CD8-positive, alpha-beta T cell (primary cell): ENCODE measurements at places on chromosomes 16 and 17.

DNA sequence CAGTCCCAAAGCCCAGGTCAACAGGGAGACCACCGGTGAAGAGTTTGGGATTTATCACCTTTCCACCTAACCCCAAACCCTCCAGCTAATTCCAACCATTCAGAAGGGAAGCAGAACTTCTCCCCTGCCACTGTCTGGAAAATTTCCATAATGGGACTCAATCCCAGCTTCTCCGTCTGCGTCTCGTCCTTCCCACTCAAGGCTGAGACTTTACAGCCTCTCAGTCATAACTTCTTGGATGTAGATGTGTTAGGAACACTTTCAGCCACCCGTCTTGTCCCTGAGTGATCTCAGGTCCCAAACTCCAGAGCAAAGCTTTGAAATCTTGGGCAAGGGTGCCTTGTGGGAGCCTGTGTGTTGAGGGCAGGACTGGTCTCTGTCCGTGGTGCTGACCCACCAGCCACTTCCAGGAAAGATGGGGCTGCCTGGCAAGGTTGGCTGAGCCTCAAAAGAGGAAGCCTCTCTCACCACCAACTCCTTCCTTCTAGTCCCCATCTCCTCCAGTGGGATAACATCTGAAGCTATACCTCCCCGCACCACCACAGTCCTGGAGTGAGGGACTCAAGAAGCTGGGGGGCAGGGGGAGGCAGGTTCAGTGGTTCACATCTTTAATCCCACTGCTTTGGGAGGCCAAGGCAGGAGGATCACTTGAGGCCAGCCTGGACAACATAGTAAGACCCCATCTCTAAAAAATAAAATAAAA is 9.3 kb downstream of the GAS2L2 start:
- DNase-seq, result no peak

GRCh38 chr16:56370185-56370874 is 55.0 kb downstream of the AMFR start:
- no peak for DNase-seq

- no peak for DNase-seq
Measured at GRCh38 chr17:32256012-32256700, 9.5 kb upstream of the RHBDL3 start.

DNA sequence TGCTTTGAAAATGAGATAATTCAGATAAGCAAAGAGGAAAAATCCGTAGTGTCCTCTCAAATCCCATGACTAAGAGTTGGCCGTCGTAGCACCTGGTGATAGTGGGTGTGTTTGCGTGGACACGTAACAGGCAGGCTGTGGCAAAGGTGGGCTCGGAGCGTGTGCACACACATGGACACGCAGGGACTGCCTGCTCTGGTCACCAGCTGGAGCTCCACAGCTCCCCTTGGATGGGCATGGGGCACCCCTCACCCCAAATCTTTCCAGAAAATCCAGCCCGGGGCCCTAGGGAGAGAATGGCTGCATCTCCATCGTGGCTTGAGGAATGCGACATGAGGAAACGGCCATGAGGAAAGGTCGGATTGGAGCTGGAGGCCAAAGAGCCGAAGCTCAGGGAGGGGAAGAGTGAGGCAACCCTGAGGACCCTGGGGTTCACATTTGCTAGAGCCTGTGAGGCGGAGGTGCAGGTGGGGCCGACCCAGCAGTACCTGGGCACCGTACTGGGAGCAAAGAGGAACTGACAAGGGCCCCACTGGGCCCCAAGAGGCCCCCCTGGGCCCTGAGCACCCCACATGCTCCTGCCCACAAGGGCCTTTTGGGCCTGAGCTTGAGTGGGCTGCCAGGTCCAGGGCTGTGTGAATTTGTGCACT is 51.6 kb downstream of the DNAH17 start:
- no peak for DNase-seq

DNA sequence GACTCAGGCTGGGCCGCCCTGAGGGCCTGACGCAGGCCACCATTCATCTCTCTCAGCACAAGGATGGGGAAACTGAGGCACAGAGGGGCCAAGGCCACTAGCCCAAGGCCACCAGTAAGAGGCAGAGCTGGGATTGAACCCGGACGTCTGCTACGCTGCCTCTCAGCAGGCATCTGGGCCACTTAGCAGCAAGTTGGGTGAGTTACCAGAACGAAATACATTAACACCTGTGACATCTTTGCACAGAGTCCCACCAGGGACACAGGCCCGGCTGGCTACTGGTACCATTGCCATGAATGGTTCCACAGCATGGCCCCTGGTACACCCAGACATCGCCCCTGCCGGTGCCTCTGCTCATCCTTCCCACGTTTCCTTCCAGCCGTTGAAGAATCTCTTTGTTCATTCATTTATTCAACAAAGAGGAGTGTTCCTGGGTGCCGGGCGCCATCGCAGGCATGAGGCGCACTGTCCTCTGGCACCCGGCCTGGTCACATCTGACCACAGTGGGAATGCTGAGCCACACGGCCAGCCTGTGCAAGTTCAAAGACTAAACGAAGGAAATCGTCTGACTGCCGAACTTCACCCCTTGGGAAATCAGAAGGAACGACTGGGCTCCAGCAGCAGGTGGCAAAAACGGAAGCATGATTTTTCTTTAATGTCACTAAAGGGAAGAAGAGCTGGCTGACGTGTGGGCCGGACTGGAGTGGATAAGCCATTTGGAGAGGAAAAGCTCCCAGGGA is 7.4 kb upstream of the ZNF469 start:
- no peak for DNase-seq

- no peak for DNase-seq
Measured at GRCh38 chr16:62715701-62716100, 679.5 kb upstream of the CDH8 start.
